ENCODE measurements at places on chromosomes 12 and 14.

GRCh38 chr12:53226815-53227214 is 5.2 kb downstream of the RARG start:
- DNase-seq: no peak

DNA sequence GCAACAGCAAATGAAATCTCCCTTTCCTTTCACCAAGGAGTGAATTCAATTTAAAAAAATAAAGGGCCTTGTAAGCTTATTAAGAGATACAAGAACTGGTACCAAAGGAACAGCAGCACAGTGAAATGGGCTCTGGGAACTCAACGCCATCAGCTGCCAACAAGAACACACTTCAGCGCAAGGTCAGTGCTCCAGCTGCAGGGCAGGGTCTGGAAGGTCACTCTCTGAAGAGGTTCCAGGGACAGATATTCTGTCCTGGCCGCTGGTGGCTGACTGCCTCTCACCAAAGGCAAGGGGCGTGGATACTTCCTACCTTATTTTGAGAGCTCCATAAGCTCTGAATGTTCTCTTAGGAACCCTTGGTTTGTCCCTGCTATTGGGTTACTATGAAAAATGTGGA is 186.6 kb downstream of the CALM1 start:
- DNase-seq: no peak

GRCh38 chr14:36162267-36162666 is 14.3 kb downstream of the PTCSC3 start:
- DNase-seq: no peak

DNA sequence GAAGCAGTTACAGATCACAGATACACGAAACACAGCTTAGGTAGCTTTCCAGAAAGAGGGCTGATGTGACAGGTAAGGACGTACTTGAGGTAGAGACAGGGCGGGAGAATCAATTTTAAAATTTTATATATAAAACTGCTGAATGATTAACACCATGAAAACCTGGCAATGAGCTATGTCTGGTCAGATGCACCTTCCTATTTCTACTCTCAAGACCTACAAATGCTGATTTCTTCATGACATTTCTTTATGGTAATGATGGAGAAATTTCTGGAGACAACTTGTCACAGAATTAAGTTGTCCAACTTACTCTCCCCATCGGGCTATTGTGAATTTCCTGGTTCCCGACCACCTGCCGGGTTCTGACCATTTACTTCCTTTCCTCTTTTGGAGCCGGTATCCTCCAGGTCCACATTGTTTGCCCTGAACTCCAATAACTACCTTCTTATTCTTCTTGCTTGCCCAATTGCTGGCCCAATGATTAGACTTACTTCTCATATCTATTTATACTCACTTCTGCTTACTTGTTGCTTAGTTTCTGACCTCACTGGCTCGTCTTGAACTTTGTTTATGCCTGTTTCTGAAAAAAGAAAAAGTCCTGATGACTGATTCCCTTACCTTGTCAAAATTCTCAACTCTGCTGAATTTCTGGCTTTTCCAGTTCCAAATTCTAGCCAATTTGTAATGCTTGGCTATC is 12.8 kb upstream of the ATP2B1 start:
- DNase-seq: no peak

GRCh38 chr14:50941151-50941550 is 3.1 kb downstream of the PYGL start:
- no peak for DNase-seq

DNA sequence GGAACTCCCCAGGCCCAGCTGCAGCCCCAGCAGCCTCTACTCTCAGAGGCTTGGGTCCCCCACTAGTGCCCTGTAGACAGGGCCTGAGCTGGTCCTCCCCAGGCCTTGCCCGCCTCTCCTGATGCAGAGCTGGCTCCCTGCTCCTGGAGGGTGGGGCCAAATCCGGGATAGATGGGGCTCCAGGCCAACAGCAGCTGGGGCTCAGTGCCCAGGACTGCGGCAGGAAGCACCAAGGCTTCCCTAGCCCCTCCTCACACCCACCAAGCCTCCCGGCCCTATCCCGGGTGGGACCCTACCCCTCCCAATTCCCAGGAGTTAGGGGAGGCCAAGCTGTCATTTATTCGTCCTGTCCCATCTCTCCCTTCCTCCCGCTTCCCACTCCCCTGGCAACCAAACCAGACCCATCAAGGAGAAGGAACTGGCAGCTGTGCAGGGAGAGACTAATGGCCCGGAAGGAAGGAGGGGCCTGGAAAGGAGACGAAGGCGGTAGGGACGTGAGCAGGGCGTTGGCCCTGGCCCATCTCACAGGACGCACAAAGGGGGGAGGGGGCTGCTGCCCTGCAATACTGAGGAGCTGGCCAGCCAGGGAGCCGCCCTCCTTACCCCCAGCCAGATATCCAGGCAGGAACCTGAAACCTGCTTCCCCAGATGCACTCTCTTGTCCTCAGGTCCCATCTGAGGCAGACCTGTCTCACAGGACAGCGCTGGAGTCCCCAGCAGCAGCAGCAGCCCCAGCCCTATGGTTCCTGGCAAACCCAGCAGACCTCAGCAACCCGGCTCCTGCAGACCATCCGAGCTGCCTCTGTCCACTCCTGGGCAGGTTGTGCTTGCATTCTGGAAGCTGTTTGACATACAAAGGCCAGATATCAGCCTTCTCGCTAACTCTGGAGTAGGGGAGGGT is 1.6 kb upstream of the PRPH start:
- DNase-seq: no peak

- no peak for DNase-seq
These were observed 994 bp downstream of the SRP54 start for GRCh38 chr14:34983786-34984185.

GRCh38 chr14:90674716-90675115 is 141.5 kb downstream of the TTC7B start:
- no peak for DNase-seq

DNA sequence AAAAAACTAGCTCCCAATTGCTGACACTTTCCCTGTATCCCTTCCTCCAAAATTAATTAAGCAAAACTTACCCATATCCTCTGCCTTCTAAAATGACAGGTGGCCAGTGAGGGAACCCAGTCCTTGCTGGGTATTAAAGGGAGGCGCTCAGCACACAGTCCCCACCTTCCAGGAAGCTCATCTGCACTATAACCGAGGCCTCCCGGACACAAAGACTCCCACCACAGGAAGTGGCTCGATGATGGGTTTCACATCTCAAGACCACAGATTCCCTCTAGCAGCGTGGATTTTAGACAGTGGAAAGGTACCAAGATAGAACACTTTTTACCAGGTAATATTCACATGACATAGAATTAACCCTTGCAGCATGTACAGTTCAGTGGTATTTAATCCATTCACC is 126.8 kb upstream of the NCOR2 start:
- no peak for DNase-seq
